Hair follicular keratinocyte (primary cell): ENCODE measurements at places on chromosomes 3 and 15. TPM values are rescaled to one million over a fixed set of nuclear protein-coding genes. Genes with fewer than 3 reads are reported as not detected.

Gene EOMES
- total RNA-seq: 1.9 and 2.7 TPM in 2 replicates

Gene GUCA1C
- not detected in 2 replicates for total RNA-seq

Gene RHCG
- total RNA-seq: 15.5 and 22.8 TPM in 2 replicates

Gene RYR3
- total RNA-seq: not detected in 2 replicates

Gene ATP13A5
- not detected in 2 replicates for total RNA-seq

Gene MORC1
- not detected in 2 replicates for total RNA-seq

Gene XCR1
- not detected in 2 replicates for total RNA-seq

Gene PYGO1
- total RNA-seq: 0.55 and 0.91 TPM in 2 replicates

Gene CDCP1
- total RNA-seq: 94.4 and 155 TPM in 2 replicates
